RKO (cell line): ENCODE measurements at places on chromosomes 1 and 21.
A peak's percentile ranks its signal among the peaks of the same experiment; 100 is the strongest.

- peak; percentile 82 for DNase-seq
These were observed 8.2 kb upstream of the S100A10 start for GRCh38 chr1:152001631-152002584.

DNA sequence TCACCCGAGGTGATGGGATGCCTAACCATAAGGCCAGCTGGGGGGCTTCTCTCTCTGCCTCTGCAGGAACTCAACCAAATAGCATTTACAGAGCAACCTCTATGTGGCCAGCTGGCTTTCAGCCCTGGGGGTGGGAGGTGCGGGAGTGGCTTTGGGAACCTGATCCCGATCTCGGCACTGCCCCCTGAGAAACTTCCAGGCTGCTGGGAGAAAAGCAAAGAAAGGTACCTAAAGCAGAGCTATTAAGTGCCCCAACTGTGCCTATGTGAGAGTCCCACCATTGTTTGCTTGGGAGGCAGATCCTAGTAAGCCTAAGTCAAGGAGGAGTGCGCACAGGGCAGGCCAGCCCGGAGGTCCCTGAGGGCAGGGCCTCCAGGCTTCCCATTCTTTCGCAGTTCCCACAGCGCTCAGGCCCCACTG, 7.0 kb downstream of the KRTCAP2 start:
- no peak for DNase-seq

DNA sequence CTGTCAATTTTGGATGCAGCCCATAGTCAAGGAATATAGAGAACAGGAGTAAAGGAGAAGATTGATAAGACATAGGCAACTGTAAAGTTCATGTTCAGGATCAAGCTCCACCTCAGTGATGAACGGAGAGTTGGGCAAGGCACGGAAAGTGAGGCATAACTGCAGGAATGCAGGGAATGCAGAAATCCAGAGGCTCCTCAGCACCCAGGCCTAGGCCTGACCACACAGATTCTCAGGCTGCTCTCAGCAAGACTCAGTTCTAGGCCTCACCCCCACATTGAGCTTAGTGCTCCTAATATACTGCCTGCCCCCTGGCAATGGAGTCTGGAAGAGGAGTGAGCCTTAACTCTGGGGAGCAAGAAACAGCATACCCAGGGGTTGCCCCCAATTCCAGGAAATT, 36.3 kb upstream of the S1PR1 start:
- DNase-seq: peak; percentile 11

- no peak for DNase-seq
These were observed 57.6 kb upstream of the APOBEC4 start for GRCh38 chr1:183710734-183711133.

DNA sequence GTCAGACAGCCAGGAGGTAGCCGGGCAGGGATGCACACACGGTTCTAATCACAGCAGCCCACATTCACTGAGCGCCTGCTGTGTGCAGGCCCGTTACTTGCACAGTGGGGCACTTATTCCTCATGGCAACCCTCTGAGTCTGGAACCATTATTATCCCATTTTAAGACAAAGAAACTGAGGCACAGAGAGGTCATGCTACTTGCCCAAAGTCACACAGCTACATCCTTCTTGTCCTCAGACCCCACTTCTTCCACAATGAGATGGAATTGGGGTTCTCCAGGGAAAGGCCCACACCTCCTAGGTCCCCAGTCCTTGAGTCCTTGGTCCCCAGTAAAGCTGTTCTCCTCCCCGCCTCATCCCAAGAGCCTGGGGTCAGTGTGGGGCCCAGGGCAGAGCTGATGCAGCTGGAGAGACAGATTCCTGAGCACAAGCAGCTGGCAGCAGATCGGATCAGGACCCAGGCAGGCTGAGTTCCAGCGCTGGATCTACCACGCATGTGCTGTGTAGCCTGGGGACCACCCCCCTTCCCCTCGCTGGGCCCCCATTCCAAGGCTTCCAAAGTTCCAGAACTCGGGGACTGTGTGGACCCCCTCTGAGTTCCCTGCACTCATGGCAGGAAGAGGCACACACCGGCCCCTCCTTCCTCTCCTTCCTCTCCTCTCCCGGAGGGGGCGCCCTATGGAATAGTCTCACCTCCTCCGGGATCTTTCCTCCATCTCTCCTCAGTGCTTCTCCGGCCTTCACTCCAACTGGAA, 393.4 kb downstream of the MATN1 start:
- DNase-seq: no peak

- no peak for DNase-seq
These were observed 13.5 kb upstream of the SLC19A1 start for GRCh38 chr21:45555557-45556301.

- DNase-seq: no peak
These were observed 216.2 kb downstream of the PLPP3 start for GRCh38 chr1:56363007-56363770.

DNA sequence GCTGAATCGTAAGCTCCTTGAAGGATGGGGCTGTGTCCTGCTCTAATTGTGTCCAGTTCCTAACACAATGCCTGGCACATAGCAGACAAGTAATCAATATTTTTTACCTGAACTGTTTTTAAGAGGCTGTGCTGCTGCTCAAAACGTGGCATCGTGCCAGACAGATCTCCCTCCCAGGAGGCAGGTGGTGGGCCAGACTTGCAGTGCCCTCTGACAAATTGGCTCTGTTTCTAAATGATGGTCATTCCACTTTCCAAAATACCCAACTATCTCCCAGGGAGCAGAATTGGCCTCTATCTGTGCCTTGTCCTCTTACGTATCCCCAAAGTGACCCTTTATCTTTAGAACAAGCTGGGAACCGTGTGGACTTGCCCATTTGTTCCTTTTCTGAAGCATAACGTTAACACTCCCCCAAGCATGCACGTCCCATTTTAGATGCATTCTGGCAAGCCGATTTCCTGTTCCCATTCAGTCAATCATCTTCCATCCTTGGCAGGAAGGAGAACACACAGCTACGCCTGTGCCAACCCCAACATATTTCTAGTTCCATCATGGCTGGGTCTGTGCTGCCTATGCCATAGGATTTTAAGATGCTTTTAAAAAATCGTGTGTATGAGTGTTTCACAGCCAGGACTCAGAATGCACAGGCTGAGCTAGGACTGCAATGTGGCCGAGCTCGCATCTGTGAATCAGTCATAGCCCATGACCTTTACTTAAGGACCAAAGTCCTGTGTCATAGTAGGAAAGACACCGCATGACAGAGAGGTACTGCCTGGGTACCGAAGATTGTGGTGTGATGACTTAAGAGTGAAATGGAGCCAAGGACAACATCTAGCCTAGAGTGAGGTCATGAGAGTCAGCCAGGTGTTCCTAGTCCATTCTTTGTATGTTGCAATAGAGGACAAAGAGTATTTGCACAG, 408.6 kb downstream of the PRDM2 start:
- no peak for DNase-seq

- DNase-seq: peak; percentile 57
These were observed 19.8 kb downstream of the CTNNBIP1 start for GRCh38 chr1:9890224-9890731.

GRCh38 chr1:31523012-31523411, 53.3 kb upstream of the TINAGL1 start:
- DNase-seq: no peak

DNA sequence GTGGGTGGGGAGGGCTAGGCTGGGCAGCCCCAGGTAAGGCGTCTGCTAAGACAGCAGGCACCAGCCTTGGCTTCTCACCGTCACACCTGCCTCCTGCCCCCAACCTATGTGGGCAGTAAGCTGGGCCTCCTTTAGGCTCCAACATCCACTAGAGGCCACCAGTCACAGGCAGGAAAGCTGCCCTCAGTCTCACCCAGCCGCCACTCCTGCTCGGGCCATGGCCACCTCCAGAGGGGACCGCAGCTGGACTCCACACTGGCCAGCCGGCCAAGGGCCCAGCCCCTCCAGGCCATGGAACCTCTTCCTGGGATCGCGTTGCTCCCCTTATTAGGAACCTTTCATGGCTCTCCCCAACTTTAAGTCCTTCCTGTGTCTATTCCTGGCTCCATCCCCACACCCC, 74.5 kb downstream of the MRPL37 start:
- no peak for DNase-seq

DNA sequence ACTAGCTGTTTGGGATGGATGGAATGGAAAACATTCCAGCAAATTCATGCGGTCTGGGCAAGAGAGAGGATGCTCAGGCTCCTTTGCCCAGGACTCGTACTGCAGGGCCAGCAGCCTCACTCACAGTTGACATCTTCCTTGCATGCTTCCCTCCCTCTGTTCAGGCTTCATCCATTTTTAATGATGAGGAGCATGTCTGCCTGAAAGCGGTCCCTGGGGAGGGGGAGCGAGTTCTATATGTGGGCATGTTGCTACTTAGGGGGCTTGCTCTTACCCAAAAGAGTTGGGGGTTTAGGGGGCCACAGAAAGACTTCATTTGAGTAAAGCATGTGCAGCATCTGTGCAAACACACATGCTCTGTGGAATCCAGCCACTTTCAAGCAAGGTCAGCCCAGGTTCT, 98.2 kb downstream of the HMGB4 start:
- no peak for DNase-seq

DNA sequence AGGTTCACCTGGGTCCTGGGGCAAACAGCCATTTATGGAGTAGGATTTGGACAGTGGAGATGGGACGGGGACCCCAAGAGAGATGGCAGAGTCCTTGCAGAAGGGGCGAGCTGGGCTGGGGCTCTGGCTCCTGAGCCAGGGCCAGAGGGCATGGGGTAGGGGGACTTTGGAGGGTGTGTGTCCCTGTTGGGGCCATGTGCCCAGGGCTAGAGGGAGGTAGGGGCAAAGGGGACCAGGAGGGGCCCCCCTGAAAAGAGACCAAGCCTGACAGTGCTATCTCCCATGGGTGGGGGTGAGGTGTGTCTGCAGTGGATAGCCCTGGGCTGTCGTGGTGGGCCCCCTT, 92.3 kb downstream of the TRIM11 start:
- no peak for DNase-seq

DNA sequence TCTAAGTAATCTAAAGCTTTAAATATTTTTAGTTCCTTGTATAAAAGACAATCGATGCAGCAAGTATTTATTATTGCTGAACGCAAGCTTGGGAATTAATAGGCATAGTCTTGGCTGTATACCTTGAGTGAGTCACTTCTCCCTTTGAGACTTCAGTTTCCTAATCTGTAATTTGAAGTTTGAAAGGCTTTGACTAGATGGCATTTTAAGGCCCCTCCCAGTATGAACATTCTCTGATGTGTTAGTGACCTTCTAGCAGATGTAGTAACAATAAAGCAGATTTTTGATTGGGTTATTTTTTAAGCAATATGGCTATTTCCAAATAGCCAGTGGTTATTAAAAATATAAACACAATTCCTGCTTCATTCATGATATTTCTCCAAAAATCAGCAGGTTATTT, 58.2 kb downstream of the DUSP10 start:
- no peak for DNase-seq

- DNase-seq: no peak
These were observed 215.8 kb upstream of the ZRANB2 start for GRCh38 chr1:71296551-71297134.

DNA sequence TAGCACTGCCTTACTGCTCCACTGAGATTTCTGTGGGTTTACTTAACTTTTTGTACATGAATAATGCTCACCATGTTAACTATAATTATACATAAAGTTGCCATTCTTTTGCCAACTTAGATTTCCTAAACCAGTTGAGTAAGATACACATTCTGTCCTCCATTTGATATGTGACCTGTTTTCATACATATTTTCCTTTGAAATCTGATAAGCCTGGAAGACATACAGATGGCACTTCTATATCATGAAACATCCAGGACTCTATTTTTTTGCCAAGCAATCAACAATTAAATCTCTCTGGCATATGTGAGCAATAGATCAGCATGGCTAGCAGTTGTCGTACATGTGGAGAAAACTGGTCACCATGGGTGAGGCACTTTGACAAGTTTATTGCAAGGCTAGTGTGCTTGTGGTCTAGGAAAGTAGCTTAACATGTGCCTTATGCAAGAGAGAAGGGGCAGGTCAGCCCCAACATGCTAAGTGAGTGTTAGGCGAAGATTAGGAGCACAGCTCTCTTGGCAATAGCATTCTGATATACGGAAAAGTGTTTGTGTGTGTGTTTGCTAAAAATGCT, 14.2 kb downstream of the PRRX1 start:
- DNase-seq: no peak

DNA sequence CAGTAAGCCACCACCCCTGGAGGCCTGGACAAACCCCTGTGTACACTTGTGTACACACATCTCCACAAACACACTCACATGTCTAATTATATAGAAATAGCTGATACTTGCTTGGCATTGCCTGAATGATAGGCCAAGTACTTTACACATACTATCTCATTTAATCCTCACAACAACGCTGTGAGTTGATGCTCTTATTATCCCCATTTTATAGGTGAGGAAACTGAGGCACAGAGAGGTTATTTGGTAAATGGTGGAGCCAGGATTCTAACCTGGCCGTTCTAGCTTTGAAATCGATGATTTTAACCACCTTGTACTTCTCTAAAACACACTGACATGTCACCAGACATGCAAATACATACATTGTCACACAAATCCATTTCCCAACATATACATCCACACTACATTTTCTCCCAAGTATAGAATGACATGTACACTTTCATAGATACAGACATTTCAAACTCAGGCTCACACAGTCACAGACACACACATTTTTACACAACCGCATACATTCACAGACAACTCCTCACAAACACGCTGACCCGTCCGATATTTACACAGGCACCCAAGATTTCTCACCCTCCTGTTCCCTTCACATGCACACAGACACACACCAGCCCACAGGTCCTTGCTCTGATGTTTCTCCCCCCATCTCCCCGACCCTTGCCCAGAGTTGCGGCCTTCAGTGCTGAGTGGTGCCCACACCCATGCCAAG, 3.2 kb downstream of the ARHGEF19 start:
- DNase-seq: no peak

DNA sequence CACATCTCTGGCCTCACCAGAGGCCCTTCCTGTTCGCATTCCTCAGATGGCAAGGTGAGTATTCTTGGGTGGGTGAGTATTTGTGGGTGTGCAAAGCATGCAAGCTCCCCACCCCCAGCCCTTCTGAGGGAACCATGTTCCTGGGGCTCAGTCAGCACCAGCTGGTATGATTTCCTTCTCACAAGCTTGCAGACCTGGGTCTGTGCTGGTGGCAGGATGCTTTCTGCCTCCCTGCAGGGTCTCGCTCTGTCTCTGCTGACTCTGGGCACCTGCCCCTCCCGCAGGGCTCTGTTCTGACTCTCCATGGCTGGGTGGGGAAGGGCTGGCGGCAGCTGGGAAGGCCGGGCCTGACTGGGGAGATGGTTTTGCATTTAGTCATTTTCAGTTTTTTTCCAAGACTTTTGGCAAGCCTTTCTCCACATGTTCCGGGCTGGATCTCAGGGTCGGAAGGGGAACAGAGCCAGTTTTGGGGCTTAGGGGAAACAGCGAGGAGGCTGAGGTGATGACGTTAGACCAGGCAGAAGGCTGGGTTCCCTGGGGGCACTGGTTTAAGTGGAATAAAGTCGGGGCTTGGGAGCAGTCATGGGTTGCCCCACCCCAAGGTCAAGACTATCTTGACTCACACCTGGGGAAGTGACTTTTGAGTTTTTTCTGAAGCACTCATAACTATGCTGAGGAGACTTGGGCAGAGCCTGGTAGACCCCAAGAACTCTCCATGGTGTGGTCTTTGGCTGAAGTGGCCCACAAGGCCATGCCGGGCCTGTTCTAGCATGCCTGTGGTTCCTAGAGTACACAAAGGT, 6.2 kb downstream of the RASSF5 start:
- no peak for DNase-seq

- DNase-seq: no peak
These were observed 3.1 kb downstream of the PRKAB2 start for GRCh38 chr1:147169171-147169570.

GRCh38 chr1:40794974-40795715, 11.6 kb downstream of the KCNQ4 start:
- no peak for DNase-seq

GRCh38 chr1:1179983-1180861, 6.5 kb downstream of the TTLL10 start:
- no peak for DNase-seq

GRCh38 chr1:83807821-83808220, 191.1 kb downstream of the TTLL7 start:
- DNase-seq: no peak
